NCI-H187 treated with DMSO at 0.1 percent for 48 hours (cell line): ENCODE measurements at places on chromosomes 7 and 10.

- no peak for DNase-seq
Measured at GRCh38 chr10:24898501-24898900, 53.9 kb downstream of the PRTFDC1 start.

DNA sequence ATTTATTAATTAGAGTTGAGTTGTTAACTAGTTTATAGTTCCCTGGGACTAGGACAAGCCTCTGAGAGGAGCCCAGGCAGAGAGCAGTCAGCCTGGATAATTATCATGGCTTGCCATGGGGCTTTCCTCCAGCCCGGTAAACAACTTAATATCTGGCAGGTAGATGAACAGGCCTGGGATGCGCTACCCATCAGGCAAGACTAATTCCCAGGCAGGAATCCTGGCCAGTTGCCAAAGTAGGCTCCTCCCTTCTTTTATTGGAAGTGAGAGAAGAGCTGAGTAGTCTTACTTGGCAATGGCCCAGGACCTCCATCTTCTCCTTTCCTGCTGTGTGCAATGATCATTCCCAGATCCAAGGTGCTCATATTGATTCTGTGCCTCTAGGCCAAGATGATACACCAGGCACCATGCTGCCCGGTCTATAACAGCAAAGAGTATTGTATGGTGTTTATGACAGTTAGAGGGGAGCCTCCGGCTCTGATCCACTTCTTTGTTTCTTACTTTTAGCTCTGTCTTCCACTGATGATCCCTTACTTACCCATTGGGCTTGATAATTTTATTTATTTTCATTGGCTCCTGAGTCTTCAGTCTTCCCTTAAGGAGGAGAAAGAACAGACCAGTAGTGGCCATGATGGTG is 408.7 kb downstream of the REEP3 start:
- no peak for DNase-seq

GRCh38 chr7:116540743-116541142 is 15.9 kb downstream of the CAV1 start:
- DNase-seq, result no peak

- no peak for DNase-seq
Measured at GRCh38 chr7:99791021-99791420, 7.0 kb upstream of the CYP3A4 start.

DNA sequence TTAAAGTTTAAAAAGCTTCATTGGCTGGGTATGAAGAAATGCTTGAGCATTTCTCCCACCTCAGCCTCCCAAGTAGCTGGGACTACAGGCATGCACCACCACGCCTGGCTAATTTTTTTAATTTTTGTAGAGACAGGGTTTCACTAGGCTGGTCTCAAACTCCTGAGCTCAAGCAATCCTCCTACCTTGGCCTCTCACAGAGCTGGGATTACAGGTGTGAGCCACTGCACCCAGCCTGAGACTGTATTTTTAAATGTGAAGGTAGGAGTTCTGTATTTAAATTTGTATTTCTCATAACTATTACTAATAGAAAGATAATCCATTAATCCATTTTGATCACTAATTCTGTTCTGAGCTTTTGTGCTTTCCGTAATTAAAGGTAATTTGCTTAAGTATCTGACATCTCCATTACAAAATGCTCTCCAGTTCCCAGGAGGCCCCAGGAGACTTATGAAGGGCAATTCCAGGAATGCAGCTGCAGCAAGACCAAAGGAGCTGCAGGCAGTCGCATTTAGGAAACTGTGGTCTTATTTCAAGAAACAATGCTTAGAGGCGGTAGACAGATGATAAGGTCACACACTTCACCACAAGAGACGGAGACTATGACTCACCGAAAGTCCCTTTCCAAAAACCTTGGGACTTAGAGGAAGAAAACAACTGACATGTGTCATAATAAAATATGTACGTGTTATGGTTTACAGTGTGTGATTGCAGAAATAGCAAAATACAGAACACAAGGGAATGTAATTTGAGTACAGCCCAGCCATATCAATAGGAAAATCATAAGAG is 23.3 kb downstream of the YAE1 start:
- no peak for DNase-seq

GRCh38 chr10:112280205-112280921 is 2.8 kb upstream of the TECTB start:
- no peak for DNase-seq

GRCh38 chr7:26950889-26951288 is 86.5 kb upstream of the SKAP2 start:
- no peak for DNase-seq

- DNase-seq, result no peak
Measured at GRCh38 chr10:69480068-69480412, 28.8 kb downstream of the TSPAN15 start.

DNA sequence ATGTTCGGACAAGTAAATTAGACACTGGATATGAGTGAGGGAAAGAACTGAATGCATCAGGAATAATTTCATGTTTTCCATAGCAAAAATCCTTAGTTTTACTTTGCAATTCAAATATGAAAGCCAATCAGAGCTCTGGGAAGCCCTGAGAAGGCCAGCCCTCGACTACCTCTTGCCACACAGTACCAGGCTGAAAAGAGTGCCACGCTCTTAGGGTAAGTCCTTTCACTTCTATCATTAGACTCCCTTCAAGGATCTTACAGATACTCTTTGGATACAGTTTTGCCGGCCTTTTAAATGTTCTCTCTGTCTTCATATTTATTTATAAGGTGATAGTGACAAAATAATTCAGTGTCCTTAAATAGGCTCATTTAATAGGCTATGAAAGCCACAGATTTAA is 1.9 kb downstream of the COBL start:
- no peak for DNase-seq

GRCh38 chr7:6226194-6226799 is 46.1 kb downstream of the CYTH3 start:
- no peak for DNase-seq

DNA sequence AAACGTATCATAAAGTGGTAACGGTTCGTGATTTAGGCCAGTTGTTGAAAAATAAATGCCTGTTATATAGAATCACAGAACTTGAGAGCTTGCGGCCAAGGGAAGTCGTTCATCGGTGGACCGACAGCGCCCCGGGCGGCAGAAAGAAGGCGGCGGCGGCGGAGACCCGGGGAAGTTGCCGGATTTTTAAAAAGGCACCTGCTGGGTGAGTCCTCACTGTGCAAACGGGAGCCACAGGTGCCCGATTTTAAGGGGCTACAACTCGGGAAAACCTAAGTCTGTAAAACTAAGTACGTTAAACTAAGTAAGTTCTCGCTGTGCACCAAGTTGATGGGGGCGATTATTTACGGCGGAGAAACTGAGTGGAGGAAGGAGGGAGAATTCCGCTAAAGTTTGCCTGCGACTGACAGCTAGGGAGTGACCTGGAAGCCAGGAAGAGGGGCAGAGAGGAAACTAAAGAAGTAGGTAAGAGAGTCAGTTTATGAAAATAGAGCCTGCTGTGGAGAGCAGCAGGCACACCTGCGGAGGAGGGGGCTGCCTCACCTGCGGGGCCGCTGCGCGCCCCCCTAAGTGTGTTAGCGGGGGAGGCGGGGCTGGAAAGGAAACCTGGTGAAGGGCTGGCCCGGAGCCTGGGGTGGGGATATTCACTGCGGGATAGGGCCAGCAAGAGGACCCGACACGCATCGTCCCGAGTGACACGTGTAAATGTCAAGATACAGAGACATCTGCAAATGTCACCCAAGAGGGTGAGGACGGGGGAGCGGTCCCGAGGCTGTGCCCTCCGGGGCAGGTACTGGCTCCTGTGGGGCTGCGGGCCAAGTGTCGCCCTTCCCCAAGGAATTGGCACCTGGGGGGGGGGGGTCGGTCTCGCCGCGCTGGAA is 996 bp downstream of the ADAM12 start:
- no peak for DNase-seq

- DNase-seq, result no peak
Measured at GRCh38 chr7:104469166-104469820, 140.9 kb downstream of the LHFPL3 start.

DNA sequence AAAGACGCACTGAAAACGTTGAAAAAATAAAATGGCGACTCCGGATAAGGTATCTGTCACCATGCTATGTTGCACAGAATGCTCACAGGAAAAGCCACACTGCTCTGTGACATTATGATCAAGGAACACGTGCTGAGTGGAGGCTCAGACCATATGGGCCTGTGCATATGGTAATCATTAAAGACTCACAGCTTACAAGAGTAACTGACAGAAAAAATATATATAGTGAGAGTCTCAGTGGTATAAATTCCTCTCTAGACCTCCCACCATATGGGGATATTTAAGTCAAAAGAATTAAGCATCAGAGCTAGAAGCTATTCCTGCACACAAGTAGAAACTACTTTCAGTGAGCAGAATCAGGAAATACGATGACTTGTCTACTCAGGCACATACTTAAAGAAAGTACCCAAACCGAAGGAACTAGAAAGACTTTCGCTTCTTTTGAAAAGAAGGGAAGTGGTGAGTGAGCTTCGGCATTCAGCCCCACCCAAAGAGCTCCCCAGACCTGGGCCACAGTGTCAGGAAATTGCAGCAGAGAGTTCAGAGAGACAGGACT is 65.1 kb upstream of the MPP7 start:
- no peak for DNase-seq

DNA sequence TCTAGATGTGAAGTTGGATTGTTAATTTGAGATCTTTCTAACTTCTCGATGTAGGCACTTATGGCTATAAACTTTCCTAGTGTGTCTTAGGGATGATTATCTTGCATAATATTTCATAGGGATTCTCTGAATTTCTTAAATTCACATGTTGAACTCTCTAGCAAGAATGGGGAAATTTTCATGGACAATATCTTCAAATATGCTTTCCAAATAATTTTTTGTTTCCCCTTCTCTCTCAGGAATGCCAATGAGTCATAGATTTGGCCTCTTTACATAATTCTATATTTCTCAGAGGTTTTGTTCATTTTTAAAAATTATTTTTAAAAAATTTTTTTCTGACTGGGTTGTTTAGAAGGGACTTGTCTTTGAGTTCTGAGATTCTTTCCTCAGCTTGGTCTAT is 68.9 kb downstream of the MGAM2 start:
- no peak for DNase-seq

- no peak for DNase-seq
Measured at GRCh38 chr7:90483251-90483650, 13.8 kb downstream of the PTTG1IP2 start.

DNA sequence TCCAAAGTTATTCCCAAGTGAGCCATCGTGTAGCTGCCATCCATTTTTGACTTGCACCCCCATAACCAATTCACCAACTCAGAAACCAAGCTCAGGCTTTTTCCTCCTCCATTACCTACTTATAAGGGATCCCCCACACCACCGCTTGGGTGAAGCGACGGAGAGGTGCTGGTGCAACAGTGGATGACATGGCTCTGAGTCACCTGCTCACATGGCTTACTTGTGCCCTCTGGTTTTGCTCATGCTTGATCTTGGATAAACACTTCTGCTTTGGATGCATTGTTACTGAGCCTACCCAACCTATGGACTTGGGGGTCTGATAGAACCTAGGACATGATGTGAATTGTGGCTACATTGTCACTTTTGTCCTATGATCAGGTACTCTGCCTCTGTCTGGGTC is 12.0 kb upstream of the AKR1B1 start:
- no peak for DNase-seq

- DNase-seq, result no peak
Measured at GRCh38 chr10:130933008-130933390, 378.5 kb downstream of the TCERG1L start.

DNA sequence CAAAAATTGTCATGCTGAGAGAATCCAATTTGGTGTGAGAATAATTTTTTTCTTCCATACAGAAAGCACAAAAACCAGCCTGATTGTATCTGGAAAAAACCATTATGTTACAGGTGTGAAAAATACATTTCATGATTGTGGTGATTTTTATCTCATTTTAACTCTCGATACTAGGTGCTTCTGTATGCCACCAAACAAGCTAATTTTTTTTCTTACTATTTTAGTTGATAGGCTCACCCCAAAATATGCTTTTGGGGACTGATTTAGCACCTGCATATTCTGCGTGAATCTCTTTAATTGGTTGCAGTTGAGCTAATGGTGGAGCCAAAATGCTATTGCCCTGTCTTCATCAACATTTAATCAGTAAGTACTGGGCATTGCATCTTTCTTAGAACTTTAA is 1.9 kb downstream of the DMTF1 start:
- DNase-seq, result no peak

- DNase-seq, result no peak
Measured at GRCh38 chr10:128064108-128064969, 61.9 kb downstream of the MKI67 start.

GRCh38 chr7:50660040-50660829 is 95.0 kb upstream of the DDC start:
- DNase-seq, result no peak
